Dorsolateral prefrontal cortex (tissue), 122 donors: ENCODE measurements at places on chromosomes 3 and 15. TPM values are rescaled to one million over a fixed set of nuclear protein-coding genes. Genes with fewer than 3 reads are reported as not detected.

DNA sequence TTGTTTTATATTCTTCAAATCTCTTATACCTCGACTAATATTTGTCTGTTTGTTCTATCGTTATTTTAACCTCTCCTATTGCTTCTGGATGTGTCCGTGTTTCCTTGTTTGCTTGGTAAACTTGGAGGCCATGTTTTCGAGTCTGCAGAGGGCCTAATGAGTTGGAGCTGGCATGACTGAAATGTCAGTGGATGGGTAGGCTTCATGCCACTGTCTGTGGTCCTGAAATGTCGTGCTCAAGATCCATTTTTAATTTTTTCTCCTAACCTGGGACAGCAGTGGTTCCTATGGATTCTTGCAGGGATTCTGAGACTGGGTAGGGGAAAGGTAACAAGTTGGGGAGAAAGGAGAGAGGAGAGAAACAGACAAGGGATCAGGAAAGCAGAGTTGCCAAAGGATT lies 18.8 kb upstream of the GASK1A start:
- no peak for DNase-seq

- DNase-seq, result no peak
Observed at GRCh38 chr15:88344786-88345185, 88.2 kb upstream of the NTRK3 start.

SEMA6D gene
- total RNA-seq, result 57.8 TPM

- no peak for DNase-seq
Observed at GRCh38 chr15:64621056-64621455, 154.3 kb downstream of the RBPMS2 start.

CACNA2D3 gene
- total RNA-seq, result 104 TPM
